KG1 (cell line): ENCODE measurements at places on chromosomes 1 and 21.
A peak's percentile ranks its signal among the peaks of the same experiment; 100 is the strongest.

DNA sequence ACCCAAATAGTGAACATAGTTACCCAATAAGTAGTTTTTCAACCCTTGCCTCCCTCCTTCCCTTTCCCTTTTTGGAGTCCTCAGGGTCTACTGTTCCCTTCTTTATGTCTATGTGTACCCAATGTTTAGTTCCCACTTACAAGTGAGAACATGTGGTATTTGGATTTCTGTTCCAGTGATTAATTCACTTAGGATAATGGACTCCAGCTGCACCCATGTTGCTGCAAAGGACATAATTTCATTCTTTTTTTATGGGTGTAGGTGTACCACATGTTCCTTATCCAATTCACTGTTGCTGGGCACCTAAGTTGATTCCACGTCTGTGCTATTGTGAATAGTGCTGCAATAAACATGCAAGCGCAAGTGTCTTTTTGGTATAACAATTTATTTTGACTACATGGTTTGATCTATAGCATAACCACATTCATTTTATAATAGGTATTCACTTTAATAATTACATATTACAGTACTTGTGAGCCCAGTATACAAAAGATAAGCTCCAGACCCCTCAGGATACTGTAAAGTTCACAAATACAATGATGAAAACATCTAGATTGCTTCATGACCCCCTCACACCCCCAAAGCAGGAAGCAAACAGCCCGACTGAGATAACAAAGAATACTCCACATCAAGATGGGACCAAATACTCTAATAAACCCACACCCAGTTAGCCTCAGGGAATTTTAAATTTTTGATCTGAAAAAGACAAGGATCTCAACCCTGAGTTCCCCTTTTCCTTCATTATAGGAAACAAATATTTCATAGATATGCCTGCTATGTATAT is 45.3 kb downstream of the PUM1 start:
- no peak for DNase-seq

- DNase-seq, result no peak
These were observed 28.8 kb downstream of the TTLL7 start for GRCh38 chr1:83970114-83970513.

DNA sequence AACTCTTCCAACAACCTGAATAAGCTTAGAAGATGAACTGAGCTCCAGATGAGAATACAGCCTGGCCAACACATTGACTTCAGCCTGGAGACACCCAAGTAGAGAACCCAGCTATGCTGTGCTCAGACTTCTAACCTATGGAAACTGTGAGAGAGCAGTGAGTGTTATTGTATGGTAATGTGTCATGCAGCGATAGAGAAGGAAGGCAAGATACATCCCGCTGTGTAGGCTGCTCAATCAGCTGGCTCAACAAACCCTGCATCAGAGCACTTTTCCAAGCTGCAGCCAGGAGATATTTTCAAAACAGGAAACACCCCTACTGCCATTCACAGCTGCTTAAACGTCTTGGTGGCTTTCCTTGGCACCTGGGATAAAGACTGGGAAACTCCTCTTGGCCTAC is 321.3 kb downstream of the SIPA1L2 start:
- DNase-seq, result no peak

- DNase-seq, result no peak
These were observed 1.6 kb downstream of the ADAMTS5 start for GRCh38 chr21:26965040-26965906.

DNA sequence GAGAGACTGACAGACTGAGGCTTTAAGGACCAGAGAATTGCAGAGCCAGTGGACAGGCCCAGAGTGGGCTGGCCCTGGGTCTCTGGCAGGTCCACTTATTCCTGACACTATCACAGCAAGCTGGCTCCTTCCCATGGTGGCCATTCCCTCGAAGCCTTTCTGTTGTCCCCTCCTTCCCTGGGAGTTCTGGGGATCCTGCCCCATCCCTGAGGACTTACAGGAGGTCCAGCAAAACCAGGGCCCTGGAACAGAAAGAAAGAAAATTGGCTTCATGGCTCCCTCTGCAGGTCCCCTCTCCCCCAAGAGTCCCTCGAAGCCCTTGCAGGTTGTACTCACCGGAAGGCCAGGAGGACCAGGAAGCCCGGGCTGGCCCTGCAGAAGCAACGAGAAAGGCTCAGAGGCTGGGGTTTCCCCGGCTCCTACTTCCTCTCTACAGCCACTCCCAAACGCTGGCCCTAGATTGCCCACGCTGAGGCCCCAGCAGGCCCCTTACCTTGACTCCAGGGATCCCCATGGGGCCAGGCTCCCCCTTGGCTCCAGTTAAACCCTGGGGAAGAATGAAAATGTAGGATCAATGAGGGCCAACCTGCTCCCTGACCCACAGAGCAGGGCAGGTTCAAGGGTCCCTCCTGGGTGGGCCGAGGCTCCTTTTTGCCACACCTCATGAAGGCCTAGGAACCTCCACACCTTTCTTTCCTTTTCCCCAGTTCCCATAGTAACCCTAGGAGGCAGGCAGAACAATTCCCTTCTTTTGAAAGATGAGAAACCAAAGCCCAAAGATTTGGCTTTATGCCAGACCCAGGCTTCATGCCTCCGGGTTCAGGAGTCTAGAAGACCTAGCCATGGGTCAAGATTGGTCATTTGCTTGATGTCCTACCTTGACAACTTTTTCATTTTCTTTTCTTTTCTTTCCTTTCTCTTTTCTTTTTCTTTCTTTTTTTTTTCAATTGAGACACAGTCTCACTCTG is 4.6 kb downstream of the COL9A2 start:
- no peak for DNase-seq

DNA sequence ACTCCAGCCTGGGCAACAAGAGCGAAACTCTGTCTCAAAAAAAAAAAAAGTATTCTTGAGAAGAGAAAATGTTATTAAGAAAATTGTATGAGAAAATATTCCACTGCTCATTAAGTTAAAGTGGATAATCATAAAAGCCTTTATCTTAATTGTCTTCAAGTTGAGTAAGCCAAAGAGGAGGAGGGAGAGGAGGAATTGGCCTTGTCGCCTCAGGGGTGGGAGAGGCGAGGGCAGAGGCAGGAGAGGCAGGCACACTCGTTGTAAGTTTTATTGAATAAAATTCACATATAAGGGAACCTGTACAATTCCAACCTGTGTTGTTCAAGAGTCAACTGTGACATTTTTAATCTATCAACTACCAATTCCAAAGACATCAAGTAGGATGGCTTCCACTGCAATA is 820.3 kb downstream of the USP25 start:
- no peak for DNase-seq

GRCh38 chr1:1777583-1777899 is 729 bp downstream of the NADK start:
- peak; percentile 9 for DNase-seq

DNA sequence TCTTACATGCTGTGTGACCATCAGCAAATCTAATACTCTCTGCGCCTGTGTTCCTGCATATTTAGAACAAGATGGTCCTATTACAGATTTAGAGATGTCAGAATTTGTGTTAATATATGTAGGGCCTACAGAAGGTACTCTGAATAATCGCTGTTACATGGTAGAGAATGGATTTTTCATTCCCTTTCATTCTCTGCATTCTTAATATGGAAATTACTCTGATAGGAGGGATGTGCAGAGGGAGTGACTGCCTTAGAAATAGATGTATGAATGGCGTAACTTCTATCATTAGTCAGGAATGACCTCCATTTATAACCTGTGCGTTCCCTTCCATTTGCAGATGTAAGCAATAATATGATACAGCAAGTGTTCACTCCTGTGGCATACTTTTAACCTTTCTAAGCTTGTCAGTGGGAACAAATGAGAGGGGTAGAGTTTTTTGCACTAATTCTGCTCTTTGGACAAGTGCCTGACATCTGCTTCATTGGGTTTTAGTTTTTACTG is 45.6 kb downstream of the MIA3 start:
- no peak for DNase-seq

- DNase-seq, result no peak
These were observed 9.6 kb downstream of the TRIM11 start for GRCh38 chr1:228396770-228397662.

DNA sequence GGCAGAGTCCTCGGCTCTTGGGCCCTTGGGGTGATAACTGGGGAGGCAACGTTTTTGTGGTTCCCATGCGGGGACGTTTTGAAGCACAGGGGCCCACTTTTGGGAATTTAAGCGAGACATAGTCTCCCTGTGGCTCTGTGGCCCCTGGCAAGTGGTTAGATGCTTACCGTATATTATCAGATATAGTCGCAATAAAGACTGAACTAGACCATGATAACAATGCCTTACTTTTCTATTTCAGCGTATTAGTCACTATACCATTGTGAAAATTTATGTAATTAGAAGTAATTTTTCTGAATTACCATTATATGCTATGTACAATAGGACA is 538 bp upstream of the RCAN1 start:
- DNase-seq, result no peak

- DNase-seq, result no peak
These were observed 6.8 kb downstream of the HIPK1 start for GRCh38 chr1:113935970-113936369.

GRCh38 chr1:184019069-184019468 is 18.5 kb downstream of the COLGALT2 start:
- DNase-seq, result no peak

GRCh38 chr1:66175581-66175980 is 358.4 kb upstream of the SGIP1 start:
- DNase-seq, result no peak

DNA sequence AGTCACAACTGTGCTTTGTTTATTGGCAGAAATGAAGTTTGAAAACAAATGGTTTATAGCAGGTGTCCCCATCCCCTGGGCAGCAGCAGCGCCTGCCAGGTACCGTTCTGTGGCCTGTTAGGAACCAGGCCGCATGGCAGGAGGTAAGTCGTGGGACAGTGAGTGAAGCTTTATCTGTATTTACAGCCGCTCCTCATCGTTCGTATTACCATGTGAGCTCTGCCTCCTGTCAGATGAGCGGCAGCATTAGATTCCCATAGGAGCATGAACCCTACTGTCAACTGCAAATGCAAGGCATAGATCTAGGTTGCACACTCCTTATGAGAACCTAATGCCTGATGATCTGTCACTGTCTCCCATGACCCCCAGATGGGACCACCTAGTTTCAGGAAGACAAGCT is 63.4 kb upstream of the SOD1 start:
- DNase-seq, result no peak

DNA sequence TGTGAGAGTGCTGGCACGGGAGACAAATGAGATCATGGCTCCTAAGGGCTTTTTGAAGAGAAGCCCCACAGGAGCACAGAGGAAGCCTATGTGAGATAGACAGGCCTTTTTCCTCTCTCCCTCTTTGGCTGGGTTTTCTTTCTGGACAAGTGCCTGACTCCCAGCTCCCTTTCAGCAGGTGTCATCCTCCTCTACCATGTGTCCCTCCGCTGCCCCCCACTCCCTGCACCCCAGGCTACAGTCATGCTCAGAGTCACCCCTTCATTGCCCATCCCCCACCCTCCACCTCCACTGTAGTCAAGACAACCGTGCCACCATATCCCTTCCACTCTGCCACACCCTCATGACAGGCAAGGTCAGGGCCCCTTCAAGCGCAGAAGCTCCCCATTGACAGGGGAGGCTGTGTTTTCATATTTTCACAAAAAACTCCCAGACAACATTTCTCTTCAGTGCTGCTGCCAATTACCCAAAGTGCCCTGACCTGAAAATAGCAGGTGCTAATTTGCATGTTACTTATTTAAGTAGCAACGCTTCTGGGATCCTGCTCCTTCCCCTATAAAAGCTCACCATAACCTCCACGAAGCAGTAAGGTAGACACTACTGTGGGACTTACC is 92.1 kb upstream of the IPO9 start:
- no peak for DNase-seq

DNA sequence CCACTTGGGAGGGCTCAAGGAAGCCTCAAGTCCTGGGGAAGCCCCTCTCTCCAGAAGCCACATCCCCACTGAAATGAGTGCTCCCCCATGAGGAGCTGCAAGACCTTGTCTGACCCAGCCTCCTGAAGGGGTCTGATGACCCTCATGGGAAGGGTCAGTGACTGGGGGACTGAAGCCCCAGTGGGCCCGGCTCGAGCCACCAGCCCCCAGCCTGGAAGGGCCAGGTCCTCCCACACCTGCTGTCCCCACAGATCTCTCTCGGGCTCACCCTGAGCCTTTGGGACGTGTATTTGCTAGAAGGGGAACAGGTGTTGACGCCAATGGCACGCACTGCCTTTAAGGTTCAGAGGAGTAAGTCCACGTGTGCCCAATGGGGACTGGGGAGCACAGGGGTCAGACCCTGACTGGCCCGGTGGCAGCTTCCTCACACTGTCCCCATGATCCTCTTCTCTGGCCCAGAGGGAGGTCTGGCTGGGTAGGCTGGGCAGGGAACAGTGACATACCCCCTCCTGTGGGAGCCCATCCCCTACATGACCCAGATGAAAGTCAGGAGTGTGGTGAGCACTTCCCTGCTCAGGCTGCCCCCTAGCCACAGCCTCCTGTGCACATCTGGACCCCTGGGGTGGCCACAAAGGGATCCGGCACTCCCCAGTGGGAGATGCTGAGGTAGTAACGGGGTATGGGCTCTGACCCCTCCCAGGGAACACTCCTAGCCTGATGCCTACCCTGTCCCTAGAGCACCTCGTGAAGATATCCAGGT is 12.4 kb upstream of the SRARP start:
- no peak for DNase-seq

GRCh38 chr1:9161963-9162362 is 33.1 kb upstream of the GPR157 start:
- DNase-seq, result no peak

DNA sequence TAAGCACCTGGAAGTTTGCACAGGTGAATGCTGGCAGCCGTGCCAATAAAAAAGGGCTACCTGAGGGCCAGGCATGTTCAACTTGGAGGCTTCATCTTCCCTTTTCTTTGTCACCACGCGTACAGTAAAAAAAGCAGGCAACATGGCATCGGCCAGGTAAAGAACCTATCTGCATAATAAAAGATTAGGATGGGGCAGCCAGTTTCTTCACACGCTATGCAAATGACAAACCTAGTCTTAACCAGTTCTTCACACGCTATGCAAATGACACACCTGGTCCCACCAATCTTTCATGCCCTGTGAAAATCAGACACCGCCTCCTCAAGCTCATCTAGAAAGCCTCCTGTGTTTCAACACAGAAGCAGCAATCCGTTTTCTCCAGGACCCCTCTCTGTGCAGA is 413.4 kb downstream of the HLX start:
- DNase-seq, result no peak

DNA sequence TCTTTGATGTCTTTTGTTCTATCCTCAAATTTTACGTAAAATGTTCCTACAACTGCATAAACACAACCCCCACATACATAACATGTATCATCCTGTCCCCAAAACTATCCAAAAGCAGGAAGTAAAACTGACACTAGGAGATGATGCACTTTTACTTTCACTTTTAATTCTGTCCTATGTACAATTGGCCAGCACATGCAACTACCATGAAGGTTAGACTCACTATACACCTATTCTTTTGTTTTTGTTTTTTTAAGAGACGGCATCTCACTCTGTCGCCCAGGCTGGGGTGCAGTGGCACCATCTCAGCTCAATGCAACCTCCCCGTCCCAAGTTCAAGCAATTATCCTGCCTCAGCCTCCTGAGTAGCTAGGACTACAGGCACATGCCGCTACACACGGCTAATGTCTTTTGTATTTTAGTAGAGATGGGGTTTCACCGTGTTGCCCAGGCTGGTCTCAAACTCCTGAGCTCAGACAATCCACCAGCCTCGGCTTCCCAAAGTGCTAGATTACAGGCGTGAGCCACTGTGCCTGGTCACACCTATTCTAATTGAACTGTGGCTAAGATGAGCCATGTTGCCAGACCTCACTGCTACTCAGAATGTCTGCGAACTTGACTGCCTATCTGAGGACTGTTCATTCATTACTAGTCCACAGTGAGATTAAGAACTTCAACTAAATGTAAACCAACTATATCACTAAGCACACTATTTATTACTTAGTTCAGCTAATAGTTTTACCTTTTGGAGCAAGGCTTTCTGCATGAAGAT is 48.0 kb downstream of the TOR3A start:
- peak; percentile 18 for DNase-seq
